Umbilical cord (tissue), 2 donors: ENCODE measurements at places on chromosomes 5 and 9. TPM values are rescaled to one million over a fixed set of nuclear protein-coding genes. Genes with fewer than 3 reads are reported as not detected.

DNA sequence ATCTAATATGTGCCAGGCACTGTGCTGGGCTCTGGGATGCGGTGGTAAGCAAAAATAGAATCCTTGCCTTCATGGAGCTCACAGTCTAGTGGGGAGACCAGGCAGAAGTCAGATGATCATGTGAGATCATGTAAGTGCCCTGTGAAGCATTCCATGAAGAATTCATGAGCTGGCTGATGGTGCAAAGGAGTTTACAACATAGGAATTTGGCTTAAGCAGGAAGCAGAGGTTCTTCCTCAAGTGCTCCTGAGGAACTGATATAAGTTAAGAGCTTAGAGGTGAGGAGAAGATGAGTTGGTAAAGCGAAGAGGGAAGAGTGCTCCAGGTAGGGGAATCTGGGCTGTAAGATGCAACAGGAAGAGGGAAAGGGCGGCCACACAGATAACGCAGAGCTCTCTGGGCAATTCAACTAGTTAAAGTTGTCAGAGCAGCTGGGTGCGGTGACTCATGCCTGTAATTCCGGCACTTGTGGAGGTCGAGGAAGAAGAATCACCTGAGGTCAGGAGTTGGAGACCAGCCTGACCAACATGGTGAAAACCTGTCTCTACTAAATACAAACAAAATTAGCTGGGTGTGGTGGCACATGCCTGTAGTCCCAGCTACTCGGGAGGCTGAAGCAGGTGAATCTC lies 78.5 kb upstream of the SPATA31D4 start:
- DNase-seq = no peak

DNA sequence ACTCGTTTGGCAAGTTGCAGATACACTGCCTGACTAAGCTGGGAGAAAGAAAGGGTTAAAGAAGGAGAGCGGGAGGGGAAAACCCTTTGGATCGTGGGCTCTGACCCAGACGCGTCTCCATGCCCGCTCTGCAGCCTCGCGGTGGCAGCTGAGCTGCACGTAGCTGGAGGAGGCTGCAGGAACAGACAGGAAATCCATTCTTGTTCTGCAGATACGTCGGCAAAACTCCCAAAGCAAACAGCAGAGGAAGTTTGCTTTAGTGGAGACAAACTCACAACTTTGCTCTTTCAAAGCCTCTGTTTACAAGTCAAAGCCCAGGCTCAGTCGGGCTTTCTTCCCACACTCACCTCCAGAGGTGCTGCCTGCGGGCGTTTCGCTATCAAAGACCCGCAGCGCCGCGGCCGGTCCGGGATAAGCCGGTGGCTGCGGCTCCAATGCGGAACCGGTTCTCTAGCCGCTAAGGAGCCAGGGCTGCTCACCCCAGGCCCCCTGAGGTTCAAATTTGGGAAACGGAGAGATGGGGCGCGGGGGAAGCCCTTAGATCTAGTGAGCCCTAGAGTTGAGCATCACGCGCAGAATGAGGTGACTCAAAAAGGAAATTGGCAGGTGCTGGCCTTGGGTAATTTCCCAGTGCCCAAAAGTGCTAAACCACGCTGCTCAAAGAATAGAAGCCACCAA lies 60.7 kb downstream of the MAT2B start:
- peak; percentile 60 for DNase-seq

GRCh38 chr5:172735141-172735831 lies 35.7 kb downstream of the DUSP1 start:
- DNase-seq = no peak

GRCh38 chr5:59437176-59437575 lies 456.4 kb downstream of the PDE4D start:
- DNase-seq = no peak

GRCh38 chr9:18457510-18457909 lies 16.4 kb upstream of the ADAMTSL1 start:
- DNase-seq = peak; percentile 52

GRCh38 chr5:2200261-2200950 lies 317.7 kb upstream of the IRX4 start:
- no peak for DNase-seq

DNA sequence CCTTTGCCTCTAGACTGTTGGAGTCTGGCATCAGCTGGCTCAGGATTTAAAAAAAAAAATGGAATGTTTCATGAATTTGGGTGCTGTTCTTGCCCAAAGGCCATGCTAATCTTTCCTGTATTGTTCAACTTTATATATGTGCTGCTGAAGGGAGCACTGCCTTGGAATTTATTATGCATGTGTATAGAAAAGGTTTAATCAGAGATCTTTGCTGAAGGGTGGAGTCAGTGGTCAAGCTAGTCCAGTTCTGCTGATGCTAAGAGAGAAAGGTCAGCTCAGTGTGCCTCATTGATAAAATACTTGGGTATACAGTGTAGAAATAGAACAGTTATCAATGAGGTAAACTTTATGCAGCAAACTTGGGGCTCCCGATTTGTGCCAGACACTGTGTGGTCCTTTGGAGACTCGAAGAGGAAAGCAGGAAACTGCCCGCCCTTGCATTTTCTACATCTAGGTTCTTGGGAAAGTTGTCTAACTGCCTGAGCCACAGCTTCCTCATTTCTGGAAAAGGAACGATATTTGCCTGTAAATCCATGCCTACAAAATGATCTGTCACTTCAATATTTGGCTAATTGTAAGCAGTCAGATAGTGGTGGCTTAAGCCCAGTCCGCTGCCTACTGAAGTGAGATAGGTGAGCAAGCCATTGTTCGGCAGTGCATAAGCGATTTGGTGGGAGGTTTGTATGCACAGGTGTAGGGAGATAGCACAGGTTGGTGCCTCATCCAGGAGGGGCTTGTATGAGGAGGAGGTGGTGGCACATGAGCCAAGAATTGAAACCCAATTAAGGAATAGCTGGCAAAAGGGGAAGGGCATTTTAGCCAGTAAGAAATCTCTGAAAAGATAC lies 29.2 kb upstream of the GTF2H2C start:
- no peak for DNase-seq

HAVCR1 gene
- not detected for total RNA-seq

NR4A3 gene
- 7.7 TPM for total RNA-seq

SLC1A3 gene
- total RNA-seq = 22.9 TPM
